Mucosa of gallbladder (tissue), 1 donor: ENCODE measurements at places on chromosomes 12 and 14. TPM values are rescaled to one million over a fixed set of nuclear protein-coding genes. Genes with fewer than 3 reads are reported as not detected.

- DNase-seq = no peak
Measured at GRCh38 chr12:76554405-76555230, 5.0 kb downstream of the OSBPL8 start.

- no peak for DNase-seq
Measured at GRCh38 chr14:100443603-100444002, 120.5 kb downstream of the SLC25A47 start.

DNA sequence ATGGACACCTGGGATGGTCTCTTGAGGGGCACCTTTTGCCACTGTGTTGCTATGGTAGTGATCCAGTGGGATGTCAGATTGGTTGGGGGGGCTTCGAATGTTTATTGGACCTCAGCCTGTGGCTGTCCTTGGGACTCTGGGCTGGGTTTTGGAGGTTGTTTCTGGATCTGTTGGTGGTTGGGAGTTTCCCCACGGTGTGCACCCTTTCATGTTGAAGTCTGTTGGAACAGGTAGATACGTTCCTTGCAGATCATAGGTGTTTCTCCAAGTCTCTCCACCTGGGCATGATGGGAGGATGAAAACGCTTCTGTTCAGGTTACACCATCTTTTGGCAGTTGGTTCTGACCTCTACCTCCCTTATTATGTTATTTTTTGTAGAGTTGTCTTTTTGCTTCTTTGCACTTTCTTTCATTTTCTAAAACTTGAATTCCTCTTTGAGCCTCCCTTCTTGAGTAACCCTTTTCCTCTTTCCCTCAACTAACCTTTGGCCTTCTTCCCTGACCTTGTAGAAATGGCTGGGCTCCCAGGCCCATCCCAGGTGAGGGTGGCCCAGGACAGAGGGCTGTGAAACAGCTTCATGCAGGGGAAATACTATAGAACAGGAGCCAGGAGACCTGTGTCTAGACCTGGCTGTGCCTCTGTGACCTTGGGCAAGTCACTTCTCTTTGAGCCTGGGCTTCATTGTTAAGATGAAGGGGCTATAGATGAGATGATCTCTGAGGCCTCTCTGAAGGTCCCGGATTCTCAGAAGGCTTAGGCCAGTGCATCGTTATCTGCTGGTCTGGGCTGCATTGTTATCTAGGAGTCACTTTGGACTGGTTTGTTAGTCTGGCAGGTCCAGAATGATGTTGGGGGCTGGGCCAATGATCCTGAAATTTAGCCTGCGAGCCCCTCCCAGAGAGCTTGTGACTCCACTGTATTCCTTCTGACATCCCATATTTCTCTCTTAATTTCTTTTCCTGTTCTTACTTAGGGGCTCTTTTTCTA lies 2.0 kb downstream of the ATN1 start:
- DNase-seq = no peak

GRCh38 chr14:34474187-34474679 lies 12.2 kb upstream of the SPTSSA start:
- DNase-seq = no peak

- DNase-seq = no peak
Measured at GRCh38 chr14:30450631-30451545, 108.1 kb upstream of the G2E3 start.

DNA sequence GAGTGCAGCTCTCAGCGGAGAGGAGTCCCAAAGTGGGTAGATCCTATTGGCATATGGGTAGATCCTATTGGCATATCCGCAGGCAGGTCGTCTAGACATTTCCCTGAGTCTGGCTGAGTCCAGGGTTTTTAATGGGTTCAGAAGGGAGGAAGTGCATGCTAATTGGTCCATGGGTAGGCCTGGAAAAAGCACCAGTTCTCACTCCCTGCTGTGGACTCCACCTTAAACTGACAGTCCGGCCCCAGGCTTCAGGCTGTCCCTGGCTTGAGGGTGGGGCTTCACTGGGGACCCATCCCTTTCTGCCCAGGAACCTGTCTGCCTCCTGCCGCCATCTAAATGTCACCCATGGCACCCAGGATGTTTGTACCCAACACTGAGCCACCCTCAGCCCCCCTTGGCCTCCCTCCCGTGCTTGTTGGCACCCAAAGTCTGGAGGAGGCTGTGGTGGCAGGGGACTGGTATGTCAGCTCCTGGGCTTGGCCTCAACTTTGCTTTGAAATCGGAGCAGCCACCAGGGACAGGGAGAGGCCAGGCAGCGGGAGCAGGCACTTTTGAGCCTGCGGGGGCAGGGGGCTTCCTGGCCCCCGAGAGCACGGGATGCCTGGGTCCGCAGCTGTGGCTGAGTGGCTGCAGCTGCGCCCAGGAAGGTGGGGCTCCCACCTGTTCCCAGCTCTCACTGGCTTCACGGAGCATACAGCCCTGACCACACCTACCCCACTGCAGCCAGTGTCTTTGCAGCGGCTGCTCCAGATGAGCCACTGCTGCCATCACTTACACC lies 29.6 kb upstream of the YAF2 start:
- DNase-seq = no peak

The RTL1 gene
- 0.09 TPM for total RNA-seq

The SCN8A gene
- 15.2 TPM for total RNA-seq

The COX8C gene
- 0.43 TPM for total RNA-seq

The ADAMTS20 gene
- not detected for total RNA-seq

The SLCO1A2 gene
- not detected for total RNA-seq
